ENCODE measurements at places on chromosomes 16 and 17.

DNA sequence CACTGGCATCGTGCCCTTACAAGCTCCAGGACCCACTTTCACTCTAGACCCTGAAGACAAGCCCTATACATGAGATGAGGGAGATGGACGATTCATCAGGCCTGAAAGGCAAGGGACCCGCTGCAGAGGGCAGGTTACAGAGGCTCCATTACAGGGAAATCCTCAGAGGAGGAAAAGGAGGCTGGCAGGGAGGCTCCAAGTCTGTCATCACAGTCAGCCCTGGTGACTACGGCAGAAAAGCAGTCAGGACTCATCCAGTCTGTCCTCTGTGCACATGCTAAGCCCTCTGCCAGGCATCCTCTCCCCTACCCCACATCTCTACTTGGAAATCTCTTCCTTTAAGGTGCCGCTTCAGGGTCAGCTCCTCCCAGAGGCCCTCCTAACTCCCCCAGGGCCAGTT is 197.7 kb upstream of the CDH5 start:
- no peak for DNase-seq

- no peak for DNase-seq
Observed at GRCh38 chr17:80245566-80246265, 14.9 kb upstream of the RNF213 start.

DNA sequence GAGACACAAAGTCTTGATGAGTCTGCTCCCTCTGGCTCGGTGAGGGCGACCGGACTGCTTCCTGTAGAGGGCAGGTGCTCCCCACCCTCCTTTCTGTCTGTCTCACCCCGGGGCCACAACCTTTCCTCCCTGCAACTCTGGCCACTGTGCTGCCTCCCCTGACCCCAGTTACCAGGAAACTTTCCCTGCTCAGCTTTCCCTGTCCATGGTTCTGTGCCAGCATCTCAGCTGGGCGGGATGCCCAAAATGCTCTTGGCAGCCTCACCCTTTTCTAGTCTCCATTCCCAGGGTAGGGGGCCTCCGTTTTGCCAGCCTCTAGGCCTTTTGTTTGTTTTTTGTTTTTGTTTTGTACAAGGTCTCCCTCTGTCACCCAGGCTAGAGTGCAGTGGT is 1.4 kb downstream of the PLD2 start:
- DNase-seq, result no peak

- no peak for DNase-seq
Observed at GRCh38 chr16:71552698-71553503, 24.0 kb downstream of the TAT start.

GRCh38 chr16:80788027-80788426 is 16.4 kb downstream of the CDYL2 start:
- no peak for DNase-seq

- DNase-seq, result no peak
Observed at GRCh38 chr17:55366020-55366481, 55.6 kb downstream of the MMD start.

- peak; percentile 61 for DNase-seq
Observed at GRCh38 chr16:30054959-30055553, 10.5 kb upstream of the ALDOA start.

GRCh38 chr17:18064053-18064452 is 23.7 kb upstream of the DRG2 start:
- no peak for DNase-seq

DNA sequence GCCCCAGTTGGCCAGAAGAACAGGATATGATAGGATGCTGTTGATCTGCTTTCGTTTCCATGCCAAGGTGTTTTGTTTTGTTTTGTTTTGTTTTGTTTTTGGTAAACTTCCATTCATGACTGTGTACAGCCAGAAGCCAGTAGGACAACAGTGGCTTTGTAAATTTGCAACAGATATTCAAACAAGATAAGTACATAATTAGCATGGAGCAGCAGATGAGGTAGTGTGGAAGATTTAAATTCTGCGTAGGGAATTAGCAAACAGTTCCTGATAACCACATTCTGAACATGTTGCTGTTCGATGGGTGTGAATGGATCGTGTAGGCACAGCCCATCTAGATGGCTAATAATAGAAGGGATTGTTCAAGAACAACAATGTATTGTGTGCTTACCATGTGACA is 1080.1 kb upstream of the RBFOX1 start:
- no peak for DNase-seq

DNA sequence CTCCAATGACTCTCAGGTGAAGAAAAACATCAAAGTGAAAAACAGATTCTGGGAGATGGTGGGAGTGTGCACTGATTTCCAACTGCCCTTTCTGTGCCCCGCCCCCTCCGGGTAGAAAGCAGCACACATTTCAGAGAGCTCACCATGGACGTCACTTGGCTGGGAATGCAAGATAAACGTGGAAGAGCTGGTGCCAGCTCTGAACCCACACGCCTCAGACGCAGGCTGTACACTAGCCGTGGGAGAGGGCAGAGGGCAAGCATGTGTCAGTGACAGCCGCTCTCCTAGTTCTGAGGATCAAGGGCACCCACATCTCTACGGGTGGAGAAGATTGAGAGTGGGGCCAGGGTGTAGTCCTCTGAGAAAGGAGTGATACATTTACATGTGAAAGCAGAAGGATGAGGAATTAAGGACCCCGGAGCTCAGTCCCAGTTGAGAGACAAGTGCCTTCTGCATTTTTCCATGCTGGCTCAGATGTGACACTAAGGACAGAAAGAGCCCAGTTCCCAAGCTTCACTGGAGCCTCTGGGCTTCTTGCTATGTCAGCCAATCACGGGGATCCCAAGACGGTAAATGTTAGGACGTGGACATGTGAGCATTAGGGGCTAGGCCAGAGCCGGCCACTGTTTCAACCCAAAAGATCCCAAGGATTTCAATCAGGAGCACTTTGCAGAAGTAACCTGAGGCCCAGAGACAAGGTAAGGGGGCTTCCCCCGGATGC is 101.3 kb downstream of the ZFHX3 start:
- no peak for DNase-seq

DNA sequence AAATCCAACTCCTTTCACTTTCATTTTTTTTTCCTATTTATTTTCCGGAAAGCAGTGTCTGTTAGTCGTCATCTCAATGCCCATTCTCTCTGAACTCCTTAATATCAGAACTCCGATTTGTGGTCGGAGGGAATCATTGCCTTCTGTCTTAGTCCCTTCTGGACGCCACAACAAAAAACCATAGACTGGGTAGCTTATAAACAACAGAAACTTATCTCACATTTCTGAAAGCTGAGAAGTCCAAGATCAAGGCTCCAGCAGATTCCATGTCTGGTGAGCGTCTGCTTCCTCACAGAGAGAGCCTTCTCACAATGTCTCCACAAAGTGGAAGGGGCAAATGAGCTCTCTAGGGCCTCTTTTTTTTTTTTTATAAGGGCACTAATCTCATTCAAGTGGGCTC is 296.6 kb upstream of the CDH11 start:
- no peak for DNase-seq

DNA sequence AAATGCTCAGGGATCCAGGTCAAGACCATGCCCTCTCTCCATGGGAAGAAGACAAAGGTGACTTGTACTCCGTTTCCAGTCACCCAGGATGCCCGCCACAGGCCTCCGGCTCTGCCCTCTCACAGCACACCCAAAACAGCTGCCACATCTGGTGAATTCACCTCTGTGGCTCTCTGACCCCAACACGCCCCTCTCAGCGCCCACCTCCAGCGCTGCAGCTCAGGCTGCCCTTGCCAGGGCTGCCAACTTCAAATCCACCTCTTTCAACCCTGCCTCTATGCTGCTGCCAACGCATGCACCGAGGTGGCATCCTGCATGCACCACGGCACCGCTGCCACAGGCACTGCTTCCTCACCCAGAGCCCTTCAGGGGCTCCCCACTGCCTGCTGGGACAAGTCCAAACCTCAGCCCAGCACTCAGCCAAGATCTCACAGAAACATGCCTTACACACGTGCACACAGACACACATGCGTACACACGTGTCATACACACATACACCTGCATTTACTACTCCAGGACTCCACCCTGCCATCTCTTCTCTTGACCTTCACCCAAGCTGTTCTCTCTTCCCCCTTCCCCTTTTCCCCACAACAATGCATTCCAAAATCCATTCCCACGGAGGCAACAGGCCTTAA is 7.5 kb downstream of the HID1 start:
- no peak for DNase-seq

DNA sequence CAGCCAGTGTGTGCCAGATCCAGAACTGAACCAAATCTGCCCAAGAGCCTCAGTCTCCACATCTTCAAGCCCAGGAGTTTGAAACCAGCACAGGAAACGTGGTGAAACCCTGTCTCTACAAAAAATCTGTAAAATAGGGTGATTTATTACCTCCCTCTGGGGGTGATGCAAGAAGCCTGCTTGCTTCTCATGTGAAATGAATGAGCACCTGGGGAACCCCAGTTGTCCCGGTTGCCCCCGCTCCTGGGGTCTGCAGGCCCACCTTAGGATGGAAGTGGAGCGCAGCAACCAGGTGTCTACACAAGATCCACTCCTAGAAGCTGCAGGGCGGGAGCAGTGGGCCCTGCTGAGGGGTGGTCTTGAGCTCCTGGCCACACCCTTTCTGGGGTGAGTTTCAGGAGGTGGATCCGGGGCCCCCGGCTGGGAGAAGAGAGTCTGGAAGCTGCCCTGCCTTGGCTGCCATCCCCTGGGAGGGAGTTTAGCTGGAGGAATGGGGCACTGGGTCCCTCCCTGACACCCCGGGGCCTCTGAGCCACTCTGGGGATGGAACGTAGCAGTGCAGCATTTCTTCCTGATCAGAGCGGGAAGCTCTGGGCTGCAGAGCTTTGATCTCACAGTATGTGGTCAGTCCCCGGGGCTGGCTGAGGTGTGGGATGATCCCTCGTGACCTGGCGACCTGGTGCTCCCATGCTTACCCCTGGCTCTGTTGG is 117.8 kb downstream of the RAB11FIP4 start:
- DNase-seq, result peak; percentile 30

GRCh38 chr16:85438981-85439685 is 174.0 kb upstream of the GSE1 start:
- DNase-seq, result no peak

GRCh38 chr17:71496552-71496951 is 624.3 kb upstream of the SOX9 start:
- DNase-seq, result no peak

DNA sequence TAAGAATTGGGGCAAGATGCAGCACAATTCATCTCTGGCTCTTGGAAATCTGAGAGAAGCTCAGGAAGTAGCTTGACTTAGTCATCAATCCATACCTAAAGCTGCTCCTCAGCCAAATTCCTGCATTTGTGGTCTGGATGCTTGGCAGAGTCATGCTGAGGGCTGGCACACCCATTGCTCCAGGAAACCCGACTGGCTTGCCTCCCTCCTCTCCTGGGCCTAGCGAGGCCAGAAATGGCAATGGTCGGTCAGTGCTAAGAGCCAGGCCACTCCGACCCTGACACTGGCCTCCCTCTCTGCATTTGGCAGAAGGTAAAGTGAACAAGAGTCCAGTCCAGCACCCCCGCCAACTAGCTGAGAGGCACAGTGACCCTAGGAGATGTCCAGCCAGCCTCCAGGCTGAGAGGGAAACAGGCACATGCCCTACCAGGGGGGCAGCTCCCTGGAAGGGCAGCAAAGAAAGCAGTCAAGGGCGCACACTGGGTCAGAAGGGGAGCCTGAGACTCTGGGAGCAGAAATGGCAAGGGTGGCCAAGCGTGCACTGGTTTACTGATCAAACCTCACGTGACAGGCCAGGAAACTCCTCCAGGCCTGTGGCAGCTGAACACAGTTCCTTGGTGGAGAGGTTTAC is 10.0 kb downstream of the POLDIP2 start:
- DNase-seq, result no peak

GRCh38 chr17:61423967-61424649 is 24.5 kb downstream of the TBX2 start:
- no peak for DNase-seq

- no peak for DNase-seq
Observed at GRCh38 chr16:3004319-3004718, 8.4 kb upstream of the CLDN9 start.

- DNase-seq, result peak; percentile 84
Observed at GRCh38 chr17:58249270-58250133, 11.1 kb downstream of the LPO start.

GRCh38 chr17:4100883-4101756 is 41.7 kb downstream of the ZZEF1 start:
- no peak for DNase-seq

Measured in stimulated activated CD4-positive, alpha-beta T cell treated with anti-CD3 and anti-CD28 coated beads, Interleukin-4, amount 100 ng/mL, for 24 hours (primary cell).